ENCODE measurements at places on chromosomes 5 and 9.

- no peak for DNase-seq
Measured at GRCh38 chr5:24525414-24525813, 119.4 kb downstream of the CDH10 start.

DNA sequence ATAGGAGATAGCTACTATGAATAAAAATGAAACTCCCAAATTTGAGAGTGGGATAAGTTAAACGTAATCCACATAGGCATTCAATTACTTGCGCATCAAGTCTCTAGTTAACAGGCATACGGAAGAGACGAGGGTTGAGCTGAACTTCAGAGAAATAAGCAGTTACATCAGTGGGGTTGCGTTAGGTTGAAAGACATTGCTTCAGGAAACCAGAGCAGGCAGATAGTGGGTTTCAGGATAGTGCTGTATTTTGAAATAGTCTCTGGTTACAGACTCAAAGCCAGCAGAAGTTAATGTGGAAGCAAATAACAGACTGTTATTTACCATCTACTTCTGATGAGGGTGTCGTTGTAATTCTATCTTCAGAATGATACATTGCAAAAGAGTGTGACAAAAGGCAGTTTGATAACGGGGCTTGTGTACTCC lies 533.4 kb downstream of the PDE4D start:
- peak; percentile 79 for DNase-seq

- DNase-seq = no peak
Measured at GRCh38 chr5:137695651-137696428, 40.0 kb downstream of the KLHL3 start.

DNA sequence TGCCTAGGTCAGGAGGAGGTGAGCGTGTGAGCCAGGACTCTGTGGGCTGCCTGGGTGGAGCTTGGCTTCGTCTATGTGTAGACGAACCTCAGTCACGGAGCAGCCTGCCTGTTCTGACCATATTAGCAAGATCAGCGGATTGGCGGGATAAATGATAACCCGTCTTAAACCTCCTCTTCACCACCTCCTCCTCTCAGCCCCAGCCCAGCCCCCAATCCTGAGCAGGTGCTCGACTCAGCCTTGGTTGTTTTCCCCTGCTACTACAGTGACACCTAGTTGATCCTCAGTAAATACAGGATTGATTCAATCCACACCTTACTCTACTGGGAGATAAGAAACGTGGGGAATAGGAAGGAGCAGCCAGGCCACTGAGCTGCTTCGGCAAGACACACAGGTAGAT lies 286.1 kb downstream of the IRX2 start:
- DNase-seq = no peak

DNA sequence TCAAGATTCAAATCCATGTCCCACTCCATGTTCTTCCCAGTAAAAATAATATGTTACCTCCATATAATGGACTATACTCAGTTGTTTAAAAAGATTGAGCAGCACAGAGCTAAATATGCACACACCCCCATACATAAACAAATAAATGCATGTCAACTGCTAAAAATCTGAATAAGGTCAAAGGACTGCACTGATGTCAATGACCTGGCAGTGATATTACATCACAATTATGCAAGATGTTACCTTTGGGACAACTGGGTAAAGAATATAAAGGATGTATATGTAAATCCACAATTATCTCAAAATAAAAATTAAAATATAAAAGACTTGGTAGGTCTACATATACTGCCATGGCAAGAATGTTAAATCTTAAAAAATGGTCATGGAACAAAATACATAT lies 57.9 kb downstream of the CDK5RAP2 start:
- no peak for DNase-seq

Data from amniotic epithelial cell (primary cell).